ENCODE measurements at places on chromosomes 16 and 17. TPM values are rescaled to one million over a fixed set of nuclear protein-coding genes. Genes with fewer than 3 reads are reported as not detected.

DNA sequence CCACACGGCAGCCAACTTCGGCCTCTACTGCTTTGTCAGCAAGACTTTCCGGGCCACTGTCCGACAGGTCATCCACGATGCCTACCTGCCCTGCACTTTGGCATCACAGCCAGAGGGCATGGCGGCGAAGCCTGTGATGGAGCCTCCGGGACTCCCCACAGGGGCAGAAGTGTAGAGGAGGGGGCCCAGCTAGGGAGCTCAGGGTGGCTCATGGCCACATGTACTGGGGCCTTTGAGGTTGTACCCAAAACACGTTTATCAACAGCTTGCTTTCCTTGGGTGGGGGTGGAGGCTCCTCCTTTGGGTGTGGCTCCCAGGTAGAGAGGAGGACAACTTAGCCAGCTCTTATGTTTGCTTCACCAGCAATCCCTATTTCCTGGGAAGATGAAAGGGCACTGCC, 5.1 kb downstream of the GPR142 start:
- no peak for DNase-seq

Gene CCL5
- total RNA-seq: 3.3 TPM

- DNase-seq: no peak
Observed at GRCh38 chr16:75443298-75443697, 10.0 kb upstream of the CFDP1 start.

DNA sequence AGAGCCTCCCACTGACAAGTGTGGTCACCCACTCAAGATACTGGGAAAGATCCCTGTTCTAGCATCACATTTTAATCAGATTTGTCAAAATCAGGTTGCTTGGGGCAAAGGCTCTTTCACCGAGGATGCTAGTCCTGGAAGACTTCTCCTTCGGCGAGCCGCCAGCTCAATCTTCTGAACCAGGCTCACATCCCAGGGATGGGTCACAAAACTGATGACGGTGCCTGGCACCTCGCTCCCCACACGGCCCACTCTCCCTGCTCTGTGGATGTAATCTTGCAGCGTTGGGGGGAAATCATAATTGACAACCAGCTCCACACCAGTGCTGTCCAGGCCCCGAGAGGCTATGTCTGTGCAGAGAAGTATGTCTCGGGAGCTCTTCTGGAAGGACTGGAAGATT, 1.5 kb downstream of the DDX28 start:
- no peak for DNase-seq

DNA sequence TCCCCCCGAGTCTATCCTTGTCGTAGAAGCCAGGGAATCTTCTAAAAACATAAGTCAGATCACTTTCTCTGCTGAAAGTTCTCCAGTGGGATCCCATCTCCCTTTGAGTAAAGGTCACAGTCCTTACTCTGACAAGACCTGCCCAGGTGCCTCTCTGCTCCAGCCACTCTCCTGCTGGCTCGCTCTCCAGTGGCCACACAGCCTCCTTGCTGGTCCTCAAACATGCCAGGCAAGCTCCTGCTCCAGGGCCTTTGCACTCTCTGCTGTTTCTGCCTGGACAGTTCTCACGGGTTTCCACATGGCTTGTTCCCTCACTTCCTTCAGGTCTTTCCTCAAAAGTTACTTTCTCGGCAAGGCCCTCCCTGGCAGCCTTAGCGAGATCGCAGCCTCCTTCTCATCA, 3.4 kb downstream of the B9D1 start:
- DNase-seq: peak; percentile 52

DNA sequence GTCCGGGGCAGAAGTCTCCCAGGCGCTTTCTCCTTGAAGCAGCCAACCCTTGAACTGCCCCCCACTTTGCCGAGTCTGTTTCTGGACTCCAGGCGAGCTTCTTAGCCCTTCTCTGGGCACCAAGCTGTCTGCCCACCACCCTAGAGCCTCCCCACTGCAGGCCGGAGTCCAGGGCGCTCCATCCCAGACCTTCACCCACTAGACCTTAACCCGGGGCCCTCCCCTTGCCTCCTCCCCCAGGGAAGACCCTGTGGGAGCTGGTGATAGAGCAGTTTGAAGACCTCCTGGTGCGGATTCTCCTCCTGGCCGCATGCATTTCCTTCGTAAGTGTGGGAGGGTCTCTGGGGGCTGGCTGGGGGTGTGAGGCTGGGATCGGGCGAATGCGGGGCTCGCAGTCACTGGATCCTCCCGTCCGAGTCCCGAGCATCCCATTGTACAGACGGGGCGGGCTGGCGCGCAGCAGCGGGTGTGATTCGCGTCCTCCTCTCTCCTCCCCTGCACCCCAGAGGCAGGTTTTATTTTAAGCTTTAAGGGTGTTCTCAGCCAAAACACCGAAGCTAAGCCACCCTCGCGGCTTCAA, 1.1 kb downstream of the ATP2A1 start:
- no peak for DNase-seq

- DNase-seq: no peak
Observed at GRCh38 chr17:49494986-49495841, at the start of gene NGFR. Gene NGFR, plus strand, starts transcription at chr17:49495293. Its CDS starts 125 bp downstream, at chr17:49495418.

Gene HSD17B2
- not detected for total RNA-seq

DNA sequence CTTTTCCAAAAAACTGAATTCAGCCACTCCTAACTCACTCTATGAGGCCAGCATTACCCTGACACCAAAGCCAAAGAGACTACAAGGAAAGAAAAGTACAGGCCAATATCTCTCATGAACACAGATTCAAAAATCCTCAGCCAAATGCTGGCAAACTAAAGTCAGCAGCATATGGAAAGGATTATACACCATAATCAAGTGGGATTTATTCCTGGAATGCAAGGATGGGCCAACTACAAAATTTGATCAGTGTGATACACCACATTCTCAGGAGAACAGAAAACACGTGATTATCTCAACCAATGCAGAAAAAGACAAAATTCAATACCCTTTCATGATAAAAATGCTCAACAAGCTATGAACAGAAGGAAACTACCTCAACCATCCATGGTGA, 7.7 kb upstream of the AATK start:
- no peak for DNase-seq

DNA sequence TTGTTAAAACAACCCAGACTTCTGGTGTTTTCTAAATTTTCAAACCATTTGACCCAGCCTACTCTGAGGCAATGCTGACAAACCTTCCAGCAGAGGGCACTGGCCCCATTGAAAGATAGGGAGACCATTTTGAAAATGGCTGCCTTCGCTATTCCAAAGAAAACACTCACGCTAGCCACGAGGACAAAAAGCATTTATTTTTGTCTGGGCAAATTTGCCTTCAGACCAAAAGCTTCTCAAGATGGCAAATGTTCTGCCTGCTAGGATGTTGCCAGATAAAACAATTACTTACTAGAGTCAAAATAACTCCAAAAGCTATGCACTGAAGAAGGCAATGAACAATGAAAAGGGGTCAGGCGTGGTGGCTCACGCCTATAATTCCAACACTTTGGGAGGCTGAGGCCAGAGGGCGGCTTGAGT, 296.7 kb upstream of the IRX5 start:
- no peak for DNase-seq

DNA sequence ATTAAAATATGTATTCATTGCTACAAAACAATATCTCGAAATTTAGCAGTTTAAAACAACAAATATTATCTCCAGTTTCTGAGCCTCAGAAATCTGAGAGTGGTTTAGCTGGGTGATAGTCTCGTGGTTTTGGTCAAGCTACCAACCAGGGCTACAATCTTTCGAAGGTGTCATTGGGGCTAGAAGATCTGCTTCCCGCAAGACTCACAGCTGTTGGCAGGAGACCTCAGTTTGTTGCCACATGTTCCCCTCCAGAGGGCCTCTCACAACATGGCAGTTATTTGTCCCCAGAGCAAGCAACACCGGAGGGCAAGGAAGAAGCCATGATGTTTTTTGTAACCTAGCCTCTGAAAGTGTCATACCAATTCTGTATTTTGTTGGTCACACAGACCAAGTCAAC, 12.0 kb upstream of the BCAS3 start:
- DNase-seq: no peak

Gene C1QTNF1
- 23.9 TPM for total RNA-seq

- no peak for DNase-seq
Observed at GRCh38 chr16:47110939-47111338, 32.8 kb downstream of the NETO2 start.

DNA sequence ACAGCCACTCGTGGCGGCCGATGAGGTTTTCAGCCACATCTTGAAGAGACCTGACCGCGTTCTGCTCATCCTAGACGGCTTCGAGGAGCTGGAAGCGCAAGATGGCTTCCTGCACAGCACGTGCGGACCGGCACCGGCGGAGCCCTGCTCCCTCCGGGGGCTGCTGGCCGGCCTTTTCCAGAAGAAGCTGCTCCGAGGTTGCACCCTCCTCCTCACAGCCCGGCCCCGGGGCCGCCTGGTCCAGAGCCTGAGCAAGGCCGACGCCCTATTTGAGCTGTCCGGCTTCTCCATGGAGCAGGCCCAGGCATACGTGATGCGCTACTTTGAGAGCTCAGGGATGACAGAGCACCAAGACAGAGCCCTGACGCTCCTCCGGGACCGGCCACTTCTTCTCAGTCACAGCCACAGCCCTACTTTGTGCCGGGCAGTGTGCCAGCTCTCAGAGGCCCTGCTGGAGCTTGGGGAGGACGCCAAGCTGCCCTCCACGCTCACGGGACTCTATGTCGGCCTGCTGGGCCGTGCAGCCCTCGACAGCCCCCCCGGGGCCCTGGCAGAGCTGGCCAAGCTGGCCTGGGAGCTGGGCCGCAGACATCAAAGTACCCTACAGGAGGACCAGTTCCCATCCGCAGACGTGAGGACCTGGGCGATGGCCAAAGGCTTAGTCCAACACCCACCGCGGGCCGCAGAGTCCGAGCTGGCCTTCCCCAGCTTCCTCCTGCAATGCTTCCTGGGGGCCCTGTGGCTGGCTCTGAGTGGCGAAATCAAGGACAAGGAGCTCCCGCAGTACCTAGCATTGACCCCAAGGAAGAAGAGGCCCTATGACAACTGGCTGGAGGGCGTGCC, 30.1 kb downstream of the CIITA start:
- no peak for DNase-seq

DNA sequence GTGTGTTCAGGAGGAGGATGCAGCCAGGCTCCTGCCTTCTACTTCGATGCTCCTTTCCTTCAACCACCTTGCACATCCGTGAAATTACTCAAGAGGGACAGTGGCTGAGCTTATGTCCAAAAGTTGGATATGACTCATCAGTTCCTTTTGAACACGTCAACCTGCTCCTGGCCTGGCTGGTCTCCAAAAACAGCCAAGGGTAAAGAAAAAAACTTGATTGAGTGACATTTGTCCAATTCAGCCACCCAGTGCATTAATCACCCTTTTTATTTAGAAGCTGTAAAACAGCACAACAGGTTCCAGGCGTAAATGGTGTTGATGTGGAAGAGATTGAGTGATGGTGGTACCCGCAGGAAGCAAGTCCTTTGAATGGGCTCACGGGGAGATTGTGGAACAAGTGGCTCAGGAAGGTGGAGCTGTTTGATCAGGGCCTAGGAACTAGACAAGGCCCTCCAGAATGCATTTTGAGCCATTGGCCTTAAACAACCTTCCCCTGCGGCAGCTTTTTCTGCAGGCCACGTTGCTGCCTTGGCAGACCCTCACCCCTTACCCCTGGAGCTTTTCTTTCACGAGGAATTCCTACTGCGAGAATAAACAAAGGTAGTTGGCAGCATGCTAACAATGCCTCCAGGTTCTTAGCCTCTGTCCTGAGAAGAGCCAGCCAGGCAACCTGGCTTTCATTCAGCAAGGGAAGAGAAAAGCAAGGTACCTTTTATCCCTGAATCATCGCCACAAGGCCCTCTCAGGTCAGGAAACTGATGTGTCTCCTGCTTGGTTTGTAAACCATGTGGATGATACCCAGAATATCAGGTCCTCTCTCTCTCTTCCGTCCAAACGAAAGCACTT, 173.3 kb upstream of the CACNG5 start:
- no peak for DNase-seq

- DNase-seq: no peak
Observed at GRCh38 chr16:54936201-54936978, 5.7 kb downstream of the IRX5 start.

DNA sequence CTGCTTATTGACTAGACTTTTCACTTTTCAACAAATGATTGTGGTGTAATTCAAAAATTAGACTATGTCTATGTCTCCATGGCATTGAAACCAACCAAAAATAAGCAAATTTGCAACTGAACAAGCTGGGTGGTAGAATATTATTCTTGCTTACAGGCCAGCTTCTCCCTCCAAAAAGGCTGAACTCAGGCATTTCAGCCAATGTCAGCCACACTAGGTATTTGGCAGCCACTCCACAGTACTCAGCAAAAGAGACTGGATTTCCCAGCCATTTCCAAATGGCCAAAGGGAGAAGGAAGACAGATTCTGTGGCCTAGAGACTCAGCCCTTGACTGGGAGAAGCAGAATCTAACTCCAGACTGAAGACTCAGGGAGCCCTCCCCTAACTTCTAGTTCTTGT, 121.8 kb upstream of the IRX5 start:
- no peak for DNase-seq

Gene KRT13
- total RNA-seq: not detected

- DNase-seq: no peak
Observed at GRCh38 chr16:71645450-71645849, 19.5 kb downstream of the MARVELD3 start.

DNA sequence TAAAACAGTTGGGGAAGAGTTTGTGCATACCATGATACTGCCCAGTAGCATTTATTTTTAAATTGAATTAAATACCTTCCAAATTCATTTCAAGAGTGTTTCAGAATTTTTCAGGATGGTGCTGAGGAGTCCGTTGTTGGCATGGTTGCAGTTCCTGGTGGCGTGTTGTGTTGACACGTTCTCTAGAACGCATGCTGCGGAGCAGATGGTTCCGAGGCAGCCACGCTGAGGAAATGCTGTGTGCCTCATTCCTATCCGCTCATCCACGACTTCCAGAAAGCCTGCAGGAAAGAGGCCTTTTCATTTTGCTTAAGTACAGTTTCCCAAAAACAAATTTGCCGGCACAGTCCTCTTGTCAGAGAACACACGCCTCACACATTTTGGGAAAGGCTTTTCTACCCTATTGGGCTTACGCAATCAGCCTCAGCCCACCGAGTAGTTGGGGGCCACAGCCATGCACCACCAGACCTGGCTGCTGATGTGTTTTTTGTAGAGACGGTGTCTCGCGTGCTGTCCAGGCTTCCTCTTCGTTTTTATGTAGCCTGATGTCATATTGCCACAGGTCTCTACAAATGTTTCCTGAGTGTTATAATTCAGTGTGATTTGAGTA, 32.1 kb upstream of the IL17C start:
- no peak for DNase-seq

Gene SSTR5
- total RNA-seq: not detected

Gene SLFN11
- 17.8 TPM for total RNA-seq

DNA sequence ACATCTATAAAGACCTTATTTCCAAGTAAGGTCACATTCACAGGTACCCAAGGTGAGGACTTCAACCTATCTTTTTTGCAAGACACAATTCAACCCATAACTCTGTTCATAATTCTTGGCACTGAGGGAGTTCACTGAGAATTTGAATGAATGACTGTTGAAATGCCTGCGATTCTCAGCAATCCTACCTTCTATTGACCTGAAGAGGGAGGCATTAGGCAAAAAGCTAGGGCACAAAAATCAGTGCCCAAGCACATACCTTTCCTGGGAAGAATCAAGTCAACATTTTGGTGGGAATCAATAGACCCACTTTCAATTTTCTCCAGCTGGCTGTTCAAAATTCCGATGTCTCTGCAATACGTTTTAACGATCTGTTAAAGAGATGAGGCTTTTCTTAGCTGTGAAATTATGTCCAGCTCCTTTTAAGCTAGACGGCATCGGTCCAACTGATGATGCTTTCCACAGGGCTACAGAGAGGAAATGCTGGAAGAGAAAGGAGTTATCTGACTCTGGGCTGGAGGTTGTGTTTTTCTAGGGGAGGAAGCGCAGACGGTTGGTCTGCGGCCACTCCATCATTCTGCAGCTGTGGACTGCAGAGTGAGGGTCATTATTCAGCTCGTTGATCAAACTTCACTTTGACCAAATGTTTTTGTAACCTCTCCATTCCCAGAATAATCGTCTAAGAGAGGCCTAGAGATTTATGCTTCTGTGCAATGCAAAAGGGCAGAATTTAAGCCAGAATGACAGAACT, 25.2 kb downstream of the BCO1 start:
- peak; percentile 82 for DNase-seq

Gene EMC8
- total RNA-seq: 25.2 TPM

Data from sigmoid colon (tissue), 7 donors.